ENCODE measurements at places on chromosomes 5 and 9. TPM values are rescaled to one million over a fixed set of nuclear protein-coding genes. Genes with fewer than 3 reads are reported as not detected.

DNA sequence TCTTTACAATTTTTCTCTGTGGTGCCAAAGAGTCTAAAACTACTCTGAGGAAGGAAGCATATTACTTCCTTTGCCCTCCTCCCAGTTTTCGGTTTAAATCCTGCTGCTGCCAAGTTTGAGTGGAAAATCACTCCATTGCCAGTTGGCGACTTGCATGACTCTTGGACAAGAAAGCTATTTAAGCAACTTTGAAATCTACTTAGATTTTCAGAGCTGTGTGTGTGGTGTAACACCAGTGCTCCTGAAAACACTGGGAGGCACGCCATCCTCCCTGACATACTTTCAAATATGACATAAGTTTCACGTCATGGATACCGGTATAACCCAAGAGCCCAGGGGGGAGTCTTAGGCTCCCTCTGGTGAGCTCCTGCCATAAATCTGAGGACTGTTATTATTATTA, 83.5 kb upstream of the RIOK2 start:
- H3K27me3 ChIP-seq: no peaks in the 10 kb centered on the region
- no peaks in the 10 kb centered on the region for H3K36me3 ChIP-seq
- H3K4me3 ChIP-seq: no peak overlapping the region
- no peaks in the 10 kb centered on the region for H3K4me1 ChIP-seq
- no peak for DNase-seq

DNA sequence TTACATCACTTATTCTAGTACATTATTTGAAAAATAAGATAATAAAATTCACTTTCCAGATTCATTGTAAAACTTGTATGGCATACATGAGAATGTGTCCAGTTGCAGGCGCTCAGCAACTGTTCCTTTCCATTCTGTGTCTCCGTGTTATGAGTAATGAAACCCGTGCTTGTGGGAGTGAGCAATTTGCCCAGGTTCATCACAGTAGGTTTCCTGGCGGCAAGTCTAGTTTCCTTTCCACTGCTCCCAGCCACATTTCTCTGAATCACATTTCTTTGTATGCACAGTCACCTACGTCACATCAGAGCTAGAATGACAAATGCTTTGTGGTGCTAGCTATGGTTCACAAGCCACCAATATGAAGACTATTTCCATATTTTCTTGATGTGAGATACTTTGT, 39.9 kb downstream of the MOCS2 start:
- DNase-seq: no peak
- H3K27me3 ChIP-seq: no peaks in the 10 kb centered on the region
- H3K27ac ChIP-seq: no peak overlapping the region
- H3K36me3 ChIP-seq: no peaks in the 10 kb centered on the region

DNA sequence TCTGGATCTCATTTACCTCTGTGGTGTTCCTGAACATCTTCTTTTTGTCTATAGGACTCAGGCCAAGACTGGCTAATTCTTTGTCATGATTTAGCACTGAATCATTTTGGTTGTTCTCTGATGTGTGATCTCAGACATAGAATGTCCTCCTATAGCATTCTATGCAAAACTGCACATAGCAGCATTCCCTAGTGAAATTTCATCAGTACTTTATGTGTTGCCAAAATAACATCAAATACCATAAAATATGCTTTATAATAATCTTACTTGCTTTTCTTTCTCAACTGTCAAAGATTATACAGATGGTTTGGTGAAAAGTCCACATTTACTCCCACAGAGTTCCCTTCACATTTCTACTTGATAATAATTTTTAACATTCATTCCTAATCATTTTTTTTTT, 115.7 kb upstream of the MPDZ start:
- H3K27ac ChIP-seq: no peak overlapping the region
- no peaks in the 10 kb centered on the region for H3K4me1 ChIP-seq
- no peaks in the 10 kb centered on the region for H3K27me3 ChIP-seq

The FOXD4L4 gene
- not detected for total RNA-seq

DNA sequence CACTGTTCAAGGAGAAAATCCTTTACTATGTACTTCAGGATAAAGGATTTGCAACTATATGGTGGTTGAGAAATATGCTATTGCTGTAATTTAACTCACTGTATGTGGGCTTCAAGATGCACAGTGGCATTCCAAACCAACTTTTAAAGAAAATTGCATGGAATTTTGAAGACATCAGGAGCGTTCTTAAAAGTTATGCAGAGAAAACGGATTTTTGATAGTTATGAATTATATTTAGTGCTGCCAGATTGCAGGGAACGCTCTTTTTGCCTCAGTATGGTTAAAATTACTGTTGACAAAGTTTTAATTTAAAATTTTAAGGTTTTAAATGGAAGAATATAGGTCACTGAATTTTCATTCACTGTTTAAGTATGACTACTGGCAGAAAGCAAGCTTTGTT, 336.1 kb upstream of the EFNA5 start:
- no peak for DNase-seq
- H3K4me1 ChIP-seq: no peaks in the 10 kb centered on the region
- H3K27ac ChIP-seq: no peak overlapping the region
- no peak overlapping the region for H3K4me3 ChIP-seq

DNA sequence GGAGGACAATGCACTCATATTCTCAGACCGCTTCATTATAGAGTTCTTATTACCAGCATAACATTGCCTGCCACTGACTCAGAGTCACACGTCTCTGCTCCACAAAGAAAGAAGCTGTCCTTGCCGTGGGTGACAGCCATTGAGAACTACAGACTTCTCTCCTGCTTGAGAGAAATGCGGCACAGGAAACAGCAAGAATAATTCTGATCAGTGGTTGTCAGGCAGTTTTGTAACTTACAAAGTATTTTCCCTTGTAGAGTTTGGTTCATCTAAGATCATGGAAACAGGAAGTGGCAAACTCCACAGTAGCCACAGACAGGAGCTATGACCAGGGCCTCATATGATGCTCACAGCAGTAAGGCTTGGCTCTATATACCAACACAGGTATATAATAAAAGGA, 47.0 kb downstream of the KCNV2 start:
- H3K4me1 ChIP-seq: peaks cover 2% of the 10 kb centered on the region
- no peak overlapping the region for H3K4me3 ChIP-seq
- peaks cover 2% of the 10 kb centered on the region for H3K36me3 ChIP-seq
- no peaks in the 10 kb centered on the region for H3K27me3 ChIP-seq

DNA sequence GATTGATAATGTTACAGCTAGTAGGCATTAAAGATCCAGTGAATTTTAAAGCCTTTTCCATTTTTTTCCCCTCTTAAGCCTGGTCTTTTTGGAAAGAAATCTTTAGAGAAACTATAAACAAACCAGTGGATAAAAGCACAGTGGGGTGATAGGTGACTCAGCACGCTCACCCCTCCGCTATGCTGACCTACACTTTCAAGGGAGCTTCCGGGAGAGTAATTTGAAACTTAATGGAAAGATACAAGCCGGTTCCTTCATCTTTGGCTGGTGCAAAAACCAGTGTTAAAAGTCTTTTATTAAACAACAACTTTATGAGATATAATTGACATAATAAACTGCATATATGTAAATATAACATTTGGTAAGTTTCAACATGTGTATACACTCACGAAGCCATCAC, 27.0 kb upstream of the ALDOB start:
- DNase-seq: no peak
- no peaks in the 10 kb centered on the region for H3K27me3 ChIP-seq
- H3K27ac ChIP-seq: no peak overlapping the region
- H3K36me3 ChIP-seq: no peaks in the 10 kb centered on the region
- no peak overlapping the region for H3K4me3 ChIP-seq

DNA sequence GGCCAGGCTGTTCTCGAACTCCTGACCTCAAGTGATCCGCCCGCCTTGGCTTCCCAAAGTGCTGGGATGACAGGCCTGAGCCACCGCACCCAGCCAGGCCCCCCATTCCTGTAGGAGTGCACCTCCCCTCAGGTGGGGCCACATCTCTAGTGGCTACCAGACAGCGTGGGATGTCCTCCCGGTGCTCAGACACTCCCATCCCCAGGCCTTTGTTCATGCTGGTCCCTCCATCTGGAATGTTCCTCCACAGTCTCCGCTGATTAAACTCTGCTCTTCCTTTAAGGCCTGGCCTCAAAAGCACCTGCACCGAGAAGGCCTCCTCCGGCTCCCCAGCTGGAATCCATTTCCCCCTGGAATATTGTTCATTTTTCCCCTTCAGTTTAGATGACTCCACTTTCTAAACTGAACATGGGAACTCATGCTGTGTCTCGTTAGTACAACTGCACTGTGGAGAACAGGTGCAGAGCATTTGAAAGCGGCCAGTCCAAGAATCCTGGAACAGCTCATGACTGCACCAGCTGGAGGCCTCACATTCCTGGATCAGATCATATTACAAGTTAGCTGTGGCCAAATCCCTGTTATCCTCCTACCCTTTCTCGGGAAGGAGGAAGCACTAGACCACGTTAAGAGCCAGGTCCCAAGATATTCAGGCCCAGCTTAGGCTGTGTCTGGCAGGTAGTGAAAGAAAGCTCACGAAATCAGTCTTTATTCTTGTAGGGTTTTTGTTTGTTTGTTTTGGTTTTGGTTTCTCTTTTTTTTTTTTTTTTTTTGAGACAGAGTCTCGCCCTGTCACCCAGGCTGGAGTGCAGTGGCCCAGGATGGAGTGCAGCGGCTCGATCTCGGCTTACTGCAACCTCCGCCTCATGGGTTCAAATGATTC, 10.8 kb upstream of the PRRC2B start:
- peak overlapping the region; percentile 75 for H3K27ac ChIP-seq
- H3K4me1 ChIP-seq: peaks cover 15% of the 10 kb centered on the region
- H3K36me3 ChIP-seq: no peaks in the 10 kb centered on the region
- H3K4me3 ChIP-seq: no peak overlapping the region
- DNase-seq: no peak

GRCh38 chr5:178738520-178738919, 8.1 kb upstream of the ZNF354A start:
- H3K4me1 ChIP-seq: no peaks in the 10 kb centered on the region
- H3K27me3 ChIP-seq: no peaks in the 10 kb centered on the region
- H3K36me3 ChIP-seq: no peaks in the 10 kb centered on the region
- H3K4me3 ChIP-seq: no peak overlapping the region
- H3K27ac ChIP-seq: no peak overlapping the region
